ENCODE measurements at places on chromosomes 5 and 9.

DNA sequence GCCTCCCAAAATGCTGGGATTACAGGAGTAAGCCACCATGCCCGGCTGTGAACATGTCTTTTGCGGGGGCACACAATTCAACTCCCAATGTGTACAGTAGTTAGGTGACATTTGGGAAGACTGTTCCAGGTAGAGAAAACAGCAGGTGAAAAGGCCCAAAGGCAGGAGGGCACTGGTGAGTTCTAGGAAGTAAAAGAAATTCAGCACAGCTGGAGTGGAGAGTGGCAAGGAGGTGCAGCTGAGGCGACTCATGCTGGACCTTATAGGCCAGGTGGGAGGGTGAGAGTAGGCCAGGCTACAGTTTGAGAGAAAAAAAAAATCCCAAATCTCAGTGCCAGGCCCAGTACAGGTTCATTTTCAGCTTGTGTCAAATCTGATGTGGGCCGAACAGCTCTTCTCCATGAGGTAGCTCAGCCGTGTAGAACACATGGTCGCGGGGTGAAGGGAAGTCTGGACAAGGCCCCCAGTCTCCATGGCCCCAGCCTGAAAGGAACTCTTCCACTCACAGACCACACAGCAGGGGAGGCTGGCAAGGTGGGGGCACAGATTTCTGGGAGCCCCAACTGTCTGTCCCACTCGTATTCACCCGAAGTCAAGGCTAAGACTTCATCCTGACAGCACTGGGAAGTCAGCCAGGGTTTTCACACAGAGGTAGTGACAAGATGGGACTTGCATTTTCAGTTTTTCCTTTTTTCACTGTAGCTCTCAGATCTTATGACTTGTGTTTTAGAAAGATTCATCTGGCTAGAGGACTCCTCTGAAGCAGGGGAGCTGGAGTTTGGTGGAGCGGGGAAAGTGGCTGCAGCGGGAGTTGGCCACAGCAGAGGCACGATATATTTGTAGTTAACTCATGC lies 4.5 kb upstream of the HNRNPAB start:
- no peak for DNase-seq

DNA sequence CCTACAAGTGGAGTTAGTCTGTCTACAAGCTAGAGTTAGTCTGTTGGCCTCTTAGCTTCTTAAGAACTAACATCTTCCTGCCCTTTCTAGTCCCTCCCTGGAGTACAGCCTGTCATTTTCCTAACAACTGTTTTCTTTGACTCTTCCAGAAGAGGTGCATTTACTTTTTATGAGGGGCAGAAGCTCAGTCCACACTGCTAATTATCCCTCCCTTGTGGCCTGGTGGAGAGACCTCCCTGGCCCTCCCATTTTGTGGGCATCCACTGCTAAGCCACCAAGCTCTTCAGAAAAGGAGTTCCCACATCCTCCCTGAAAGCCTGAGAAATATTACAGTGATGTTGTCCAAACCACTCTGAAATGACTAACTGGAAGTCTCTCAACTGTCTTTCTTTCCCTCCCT lies 8.0 kb downstream of the MAP1B start:
- DNase-seq = no peak

DNA sequence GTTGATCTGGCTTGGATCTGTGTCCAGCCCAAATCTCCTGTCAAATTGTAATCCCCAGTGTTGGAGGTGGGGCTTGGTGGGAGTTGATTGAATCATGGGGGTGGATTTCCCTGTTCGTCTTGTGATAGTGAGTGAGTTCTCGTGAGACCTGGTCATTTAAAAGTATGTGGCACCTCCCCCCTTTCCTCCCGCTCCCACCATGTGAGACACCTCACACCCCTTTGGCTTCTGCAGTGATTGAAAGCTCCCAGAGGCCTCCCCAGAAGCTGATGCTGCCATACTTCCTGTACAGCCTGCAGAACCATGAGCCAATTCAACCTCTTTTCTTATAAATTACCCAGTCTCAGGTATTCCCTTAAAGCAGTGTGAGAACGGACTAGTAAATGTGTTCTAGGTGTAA lies 117.3 kb upstream of the PTCH1 start:
- DNase-seq = no peak

DNA sequence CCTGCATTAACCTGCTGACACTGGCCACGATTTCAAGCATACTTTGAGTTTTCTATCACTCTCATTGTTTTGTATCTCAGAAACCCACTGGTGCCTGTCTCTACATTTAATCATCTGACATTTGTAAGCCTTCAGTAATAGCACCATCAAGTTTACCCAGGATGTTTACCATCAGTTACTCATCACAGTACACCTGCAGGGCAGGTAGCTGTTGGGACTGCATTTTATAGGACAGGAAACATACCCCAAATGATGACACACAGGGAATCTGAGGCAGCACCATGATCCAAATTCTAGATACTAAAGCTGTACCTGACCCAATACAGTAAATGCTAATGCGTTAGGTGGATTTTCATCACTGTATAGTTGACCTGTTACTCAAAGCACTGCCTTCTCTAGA lies 114.2 kb downstream of the FEM1C start:
- DNase-seq = no peak

- no peak for DNase-seq
These were observed 235.5 kb downstream of the ARHGEF28 start for GRCh38 chr5:73861313-73861988.

GRCh38 chr5:119229950-119230349 lies 125.9 kb upstream of the TNFAIP8 start:
- DNase-seq = no peak

DNA sequence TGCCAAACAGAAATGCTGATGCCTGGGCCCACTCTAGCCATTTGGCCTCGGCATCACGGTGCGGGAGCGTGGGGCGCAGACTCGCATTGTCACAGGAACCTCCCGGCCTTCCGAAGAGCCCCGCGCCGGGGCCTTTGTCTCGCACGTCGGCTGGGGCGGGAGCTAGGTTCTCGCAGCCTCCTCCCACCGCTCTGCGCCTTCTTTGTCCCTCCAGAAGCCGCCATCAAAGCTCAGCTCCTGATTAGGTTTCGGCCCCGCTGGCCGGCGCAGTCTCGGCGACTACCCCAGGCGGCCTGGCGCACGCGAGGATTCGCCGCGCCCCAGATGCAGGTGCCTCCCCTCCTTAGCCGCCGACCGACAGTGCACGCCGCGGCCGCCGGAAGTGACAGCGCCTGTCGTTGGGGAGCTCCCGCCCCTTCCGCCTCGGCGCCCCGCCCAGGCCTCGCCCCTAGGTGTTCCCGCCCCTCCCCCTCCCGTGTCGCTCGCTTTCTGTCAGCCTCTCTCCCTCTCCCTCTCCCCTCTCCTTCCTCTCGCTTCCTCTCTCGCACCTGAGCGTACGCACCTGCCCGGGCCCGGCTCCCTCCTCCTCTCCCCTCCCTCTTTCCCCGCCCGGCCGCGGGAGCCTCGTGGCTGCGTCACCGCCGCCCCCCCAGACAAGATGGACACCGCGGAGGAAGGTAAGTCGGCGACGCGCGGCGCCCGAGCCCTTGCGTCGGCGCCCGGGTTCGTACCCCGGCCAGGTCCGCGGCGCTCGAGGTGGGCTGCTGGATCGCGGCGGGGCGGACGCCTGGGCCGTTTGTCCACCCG lies at the start of gene MARCHF6:
MARCHF6 (plus strand) TSS at position 455 of the 807 bp plus-strand sequence; CDS start at position 659, 204 bp downstream.
- DNase-seq = peak; percentile 99
